Nephron progenitor cell (in vitro differentiated cells): ENCODE measurements at places on chromosomes 11 and 22.

DNA sequence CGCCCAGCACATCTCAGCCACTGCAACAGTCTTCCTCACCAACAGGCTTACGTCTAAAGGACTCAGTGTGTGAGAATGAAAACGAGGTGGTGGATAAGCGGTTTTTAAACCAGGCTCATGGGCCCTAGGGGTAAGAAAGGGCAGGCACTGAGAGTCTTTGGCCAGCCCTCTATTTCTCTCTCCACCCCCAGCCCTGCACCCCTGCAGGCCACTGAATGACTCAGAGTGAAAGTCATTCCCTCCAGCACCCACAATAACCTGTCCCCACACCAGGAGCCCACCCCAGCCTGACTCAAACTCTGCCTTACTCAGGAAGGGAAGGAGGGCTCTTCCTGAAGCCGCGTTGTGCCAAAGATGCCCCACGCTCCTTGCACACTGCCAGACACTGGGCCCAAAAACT is 72.0 kb downstream of the LARGE1 start:
- DNase-seq: no peak

DNA sequence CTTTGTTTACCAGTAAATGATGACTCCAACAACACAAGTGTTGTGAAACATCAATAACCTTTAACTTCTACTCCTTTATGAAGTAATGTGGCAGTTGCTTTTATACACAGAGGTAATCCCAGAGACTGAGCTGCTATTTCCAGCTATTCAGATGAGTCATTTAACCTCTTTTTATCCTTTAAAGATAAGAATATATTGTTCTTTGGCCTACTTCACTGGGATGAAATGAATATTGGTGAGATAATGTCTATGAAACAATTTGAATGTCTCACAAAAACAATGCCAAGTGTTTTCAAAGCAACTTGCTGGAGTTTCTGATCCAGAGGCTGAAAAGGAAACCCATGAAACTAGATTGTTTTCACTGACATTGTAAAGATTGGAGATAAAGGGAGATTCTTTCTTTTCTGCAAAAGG is 564.4 kb upstream of the LUZP2 start:
- no peak for DNase-seq

DNA sequence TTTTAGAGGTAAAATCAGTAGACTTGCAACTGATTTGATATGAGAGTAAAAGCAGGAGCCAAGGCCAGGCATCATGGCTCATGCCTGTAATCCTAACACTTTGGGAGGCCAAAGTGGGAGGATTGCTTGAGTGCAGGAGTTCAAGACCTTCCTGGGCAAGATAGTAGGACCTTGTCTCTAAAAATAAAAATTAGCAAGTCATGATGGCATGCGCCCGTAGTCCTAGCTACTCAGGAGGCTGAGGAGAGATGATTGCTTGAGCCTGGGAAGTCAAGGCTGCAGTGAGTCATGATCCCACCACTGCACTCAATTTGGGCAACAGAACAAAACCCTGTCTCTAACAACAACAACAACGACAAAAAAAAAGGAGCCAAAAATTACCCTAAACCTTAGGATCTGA is 13.5 kb downstream of the SGSM3 start:
- DNase-seq: no peak

- DNase-seq: no peak
Observed at GRCh38 chr11:76796511-76797198, 13.5 kb downstream of the TSKU start.

DNA sequence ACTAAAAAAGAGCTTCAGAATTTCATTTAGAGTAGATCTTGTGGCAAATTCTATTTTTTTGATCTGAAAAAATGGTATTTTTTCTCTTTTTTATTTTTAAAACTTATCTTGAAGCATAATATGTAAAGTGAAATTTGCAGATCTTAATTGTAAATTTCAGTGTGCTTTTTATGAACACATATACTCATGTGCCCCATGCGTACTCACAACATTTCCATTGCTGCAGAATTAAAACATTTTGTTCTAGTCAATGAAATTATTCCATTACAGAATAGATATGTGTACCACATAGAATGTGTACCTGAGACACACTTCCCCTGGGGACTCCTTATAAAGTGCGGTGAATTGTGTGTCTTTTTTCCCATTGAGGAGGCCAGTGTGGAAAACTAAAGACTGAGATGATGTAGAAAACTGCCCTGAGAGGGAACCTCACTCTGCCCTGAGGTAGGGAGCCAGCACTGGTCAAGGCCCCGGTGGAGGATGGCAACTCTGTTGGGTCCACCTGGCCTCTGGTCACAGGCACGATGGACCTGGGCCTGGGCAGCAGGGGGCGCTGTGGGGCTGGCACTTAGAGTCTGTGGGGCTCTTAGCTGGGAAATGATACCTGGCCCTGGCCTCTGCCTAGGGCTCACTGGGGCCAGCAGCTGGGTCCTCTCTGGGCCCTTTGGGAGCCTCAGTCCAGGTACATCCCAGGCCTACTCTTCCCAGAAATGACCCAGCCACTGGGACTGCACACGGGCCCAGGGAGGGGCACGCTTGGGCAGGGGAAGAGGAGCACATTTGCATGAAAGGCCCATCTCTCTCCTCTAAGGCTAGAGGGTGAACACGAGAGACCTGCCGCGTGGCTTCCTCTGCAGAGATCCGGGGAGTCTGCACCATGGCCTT is 77.9 kb upstream of the TOP3B start:
- peak; percentile 86 for DNase-seq

GRCh38 chr11:22927793-22928192 is 67.5 kb upstream of the CCDC179 start:
- no peak for DNase-seq

- DNase-seq: peak; percentile 52
Observed at GRCh38 chr22:38981992-38982927, at the start of gene APOBEC3B. TSS of gene APOBEC3B (plus strand) at chr22:38982347. CDS start at chr22:38982454, 107 bp downstream.

- no peak for DNase-seq
Observed at GRCh38 chr22:38941488-38941987, 15.9 kb upstream of the APOBEC3A start.
